ENCODE measurements at places on chromosomes 2 and 18. TPM values are rescaled to one million over a fixed set of nuclear protein-coding genes. Genes with fewer than 3 reads are reported as not detected.

DNA sequence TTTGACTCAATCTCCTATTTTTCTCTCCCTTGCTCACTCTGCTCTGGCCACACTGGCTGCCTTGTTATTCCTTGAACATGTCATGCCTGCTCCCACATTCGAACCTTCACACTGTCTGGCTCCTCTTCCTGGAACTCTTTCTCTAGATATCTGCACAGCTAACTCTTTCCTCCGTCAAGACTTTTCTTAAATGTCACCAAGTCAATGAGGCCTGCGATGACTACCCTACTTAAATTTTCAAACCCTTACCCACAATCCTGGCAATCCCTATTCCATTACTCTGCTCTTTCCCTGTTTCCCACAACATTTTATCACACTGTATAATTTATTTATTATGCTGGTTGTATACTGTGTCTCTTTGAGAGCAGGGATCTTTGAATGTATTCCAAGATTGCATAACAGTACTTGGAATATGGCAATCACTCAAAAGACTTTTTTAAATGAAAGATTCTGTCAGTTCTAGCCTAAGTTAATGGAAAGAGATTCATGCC lies 206.2 kb downstream of the SRBD1 start:
- no peak for DNase-seq

The DSG2 gene
- 0.01 TPM for polyA plus RNA-seq

DNA sequence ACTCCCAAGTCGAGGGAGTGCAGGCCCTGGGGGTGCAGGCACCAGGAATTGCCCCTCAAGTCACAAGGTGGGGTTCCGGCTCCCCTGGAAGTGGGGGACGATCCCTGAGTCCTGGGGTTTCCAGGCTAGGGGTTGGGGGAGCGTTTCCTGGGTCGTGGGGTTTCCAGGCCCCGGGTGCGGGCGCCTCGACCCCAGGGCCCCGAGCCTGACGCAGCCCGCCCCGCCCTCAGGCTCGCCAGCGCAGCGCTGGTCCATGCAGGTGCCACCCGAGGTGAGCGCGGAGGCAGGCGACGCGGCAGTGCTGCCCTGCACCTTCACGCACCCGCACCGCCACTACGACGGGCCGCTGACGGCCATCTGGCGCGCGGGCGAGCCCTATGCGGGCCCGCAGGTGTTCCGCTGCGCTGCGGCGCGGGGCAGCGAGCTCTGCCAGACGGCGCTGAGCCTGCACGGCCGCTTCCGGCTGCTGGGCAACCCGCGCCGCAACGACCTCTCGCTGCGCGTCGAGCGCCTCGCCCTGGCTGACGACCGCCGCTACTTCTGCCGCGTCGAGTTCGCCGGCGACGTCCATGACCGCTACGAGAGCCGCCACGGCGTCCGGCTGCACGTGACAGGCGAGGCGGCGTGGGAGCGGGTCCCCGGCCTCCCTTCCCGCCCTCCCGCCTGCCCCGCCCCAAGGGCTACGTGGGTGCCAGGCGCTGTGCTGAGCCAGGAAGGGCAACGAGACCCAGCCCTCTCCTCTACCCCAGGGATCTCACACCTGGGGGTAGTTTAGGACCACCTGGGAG lies 12.0 kb downstream of the SIGLEC15 start:
- DNase-seq: no peak

GRCh38 chr2:9001229-9001628 lies 2.3 kb downstream of the MBOAT2 start:
- no peak for DNase-seq

- no peak for DNase-seq
Observed at GRCh38 chr18:13318731-13319501, 100.4 kb downstream of the LDLRAD4 start.

- no peak for DNase-seq
Observed at GRCh38 chr2:3895021-3895420, 191.6 kb downstream of the DCDC2C start.

- DNase-seq: no peak
Observed at GRCh38 chr2:212832211-212833195, 293.9 kb upstream of the ERBB4 start.

Data from BJ (cell line).